ENCODE measurements at places on chromosomes 1 and 21. TPM values are rescaled to one million over a fixed set of nuclear protein-coding genes. Genes with fewer than 3 reads are reported as not detected.

GRCh38 chr1:6807782-6808181, 22.5 kb downstream of the CAMTA1 start:
- DNase-seq = no peak

- DNase-seq = no peak
These were observed 70.4 kb upstream of the TTLL7 start for GRCh38 chr1:84069236-84069845.

Gene IFI44L
- 23.9 TPM for total RNA-seq

Gene CDA
- 0.38 TPM for total RNA-seq

DNA sequence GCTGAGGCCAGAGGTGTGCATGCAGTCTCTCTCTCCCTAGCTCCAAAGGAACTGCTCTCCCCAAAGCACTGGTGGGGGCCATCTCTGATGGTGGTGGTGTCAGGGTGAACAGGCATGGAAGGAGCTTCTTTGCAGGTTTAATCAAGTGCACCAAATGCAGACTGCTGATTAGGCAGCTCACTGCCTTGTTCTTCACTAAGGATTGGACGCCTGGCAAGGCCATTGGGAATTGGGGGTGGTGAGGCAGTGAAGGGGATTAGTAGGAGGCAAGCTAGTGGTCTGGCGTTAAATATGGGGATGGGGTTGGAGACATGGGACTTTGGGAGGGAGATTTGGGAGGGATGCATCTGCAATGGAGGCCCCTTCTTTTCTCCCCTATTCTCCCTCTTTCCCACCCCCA, 1.5 kb downstream of the CACNA1E start:
- no peak for DNase-seq

DNA sequence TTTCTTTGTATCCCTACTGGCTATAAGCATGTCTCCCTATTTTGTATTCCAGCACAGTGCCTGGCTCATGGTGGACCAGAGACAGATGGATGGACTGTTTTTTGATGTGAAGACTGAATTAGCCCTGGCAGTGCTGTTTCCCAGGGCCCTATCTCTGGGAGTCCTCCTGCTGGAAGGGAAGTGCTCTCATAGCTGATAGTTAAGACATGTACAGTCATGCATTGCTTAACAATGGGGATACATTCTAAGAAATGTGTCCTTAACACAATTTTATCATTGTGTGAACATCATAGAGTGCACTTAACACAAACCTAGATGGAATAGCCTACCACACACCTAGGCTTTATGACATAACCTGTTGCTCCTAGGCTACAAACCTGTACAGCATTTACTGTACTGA, 21.1 kb downstream of the TLCD4 start:
- DNase-seq = no peak

Gene BNIPL
- 0.42 TPM for total RNA-seq

- DNase-seq = no peak
These were observed 8.3 kb upstream of the TINAGL1 start for GRCh38 chr1:31567956-31568570.

DNA sequence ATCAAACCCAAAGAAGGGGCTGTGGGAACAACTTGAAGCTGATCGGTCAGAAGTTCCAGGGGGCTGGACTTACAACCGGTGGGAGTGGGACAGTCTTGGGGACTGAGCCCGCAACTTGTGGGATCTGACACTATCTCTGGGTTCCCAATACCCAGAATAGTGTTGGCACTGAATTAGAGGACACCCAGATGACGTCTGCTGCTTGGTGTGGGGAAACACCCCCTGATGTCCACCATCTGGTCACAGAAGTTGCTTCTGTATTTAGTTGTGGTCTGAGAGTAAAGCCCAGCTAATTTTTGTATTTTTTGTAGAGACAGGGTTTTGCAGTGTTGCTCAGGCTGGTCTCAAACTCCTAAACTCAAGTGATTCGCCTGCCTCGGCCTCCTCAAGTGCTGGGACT, 28.8 kb downstream of the SERBP1 start:
- no peak for DNase-seq

DNA sequence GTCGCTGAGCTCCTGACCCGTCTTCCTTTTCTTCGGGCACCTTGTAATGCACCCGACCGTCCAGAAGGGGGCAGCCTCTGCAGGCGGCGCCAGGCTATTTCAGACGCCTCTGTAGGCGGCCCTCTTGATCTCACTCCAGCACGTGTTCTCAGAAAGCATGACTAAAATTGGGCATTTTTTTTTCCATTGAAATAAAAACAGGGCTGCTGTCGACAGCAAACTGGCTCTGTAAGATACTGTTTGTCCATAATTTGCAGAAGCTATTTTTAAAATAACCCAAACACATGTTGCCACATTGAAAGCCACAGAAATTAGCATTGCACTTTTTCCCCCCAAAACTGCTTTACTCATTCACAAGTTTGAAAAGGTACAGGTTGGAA, 78.0 kb downstream of the STUM start:
- DNase-seq = peak; percentile 88

DNA sequence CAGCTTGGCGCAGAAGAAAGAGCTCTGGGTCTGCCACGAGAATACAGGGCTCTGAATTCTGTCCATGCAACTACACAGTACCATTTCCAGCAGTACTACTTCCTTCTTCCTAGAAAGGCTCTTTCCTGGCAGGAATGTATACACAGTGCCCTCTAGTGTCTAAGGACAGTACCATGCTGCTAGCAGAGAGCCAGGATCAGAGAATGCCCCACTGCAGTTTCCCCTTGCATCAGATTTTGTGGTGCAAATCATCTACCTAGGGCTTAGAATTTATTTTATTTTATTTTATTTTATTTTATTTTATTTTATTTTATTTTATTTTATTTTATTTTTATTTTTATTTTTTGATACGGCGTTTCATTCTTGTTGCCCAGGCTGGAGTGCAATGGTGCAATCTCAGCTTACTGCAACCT, 50.8 kb downstream of the PAX7 start:
- DNase-seq = no peak

Gene OR2AK2
- 0.70 TPM for total RNA-seq

Gene C1orf116
- 0.36 TPM for total RNA-seq

Gene OR2L8
- 0.78 TPM for total RNA-seq

GRCh38 chr1:181189691-181190363, 101.3 kb downstream of the IER5 start:
- DNase-seq = peak; percentile 83

DNA sequence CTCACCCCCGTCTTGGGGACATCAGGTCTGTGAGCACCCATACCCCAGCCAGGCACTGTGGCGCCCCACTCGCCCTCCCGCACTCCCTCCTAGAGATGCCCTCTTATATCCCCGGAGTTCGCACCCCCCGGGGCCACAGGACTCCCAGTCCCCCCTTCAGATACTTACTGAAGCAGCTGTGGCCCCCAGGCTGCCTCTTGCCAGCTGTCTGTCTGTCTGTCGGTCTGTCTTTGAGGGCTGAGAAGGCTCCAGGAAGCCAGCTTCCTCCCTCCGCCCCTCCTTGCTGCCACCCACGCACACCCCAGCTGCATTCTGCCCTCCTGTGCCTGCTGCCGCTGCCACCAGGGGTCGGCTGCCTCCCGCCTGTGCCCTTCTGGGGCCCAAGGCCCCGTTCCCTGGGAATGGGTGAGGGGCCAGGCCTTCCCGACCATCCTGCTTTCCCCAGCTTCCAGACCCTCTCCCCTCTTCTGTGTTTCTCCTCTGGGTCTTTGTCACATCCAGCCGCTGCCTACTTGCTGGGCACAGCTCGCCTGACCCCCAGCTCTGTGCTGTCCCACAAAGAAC, at the start of gene PTPN7:
PTPN7 (minus strand) TSS at position 226 of the 564 bp plus-strand sequence. CDS start 1,200 bp downstream, outside the sequence.
- peak; percentile 89 for DNase-seq

Gene APCS
- total RNA-seq = not detected

Gene SLC25A34
- total RNA-seq = 1.9 TPM

DNA sequence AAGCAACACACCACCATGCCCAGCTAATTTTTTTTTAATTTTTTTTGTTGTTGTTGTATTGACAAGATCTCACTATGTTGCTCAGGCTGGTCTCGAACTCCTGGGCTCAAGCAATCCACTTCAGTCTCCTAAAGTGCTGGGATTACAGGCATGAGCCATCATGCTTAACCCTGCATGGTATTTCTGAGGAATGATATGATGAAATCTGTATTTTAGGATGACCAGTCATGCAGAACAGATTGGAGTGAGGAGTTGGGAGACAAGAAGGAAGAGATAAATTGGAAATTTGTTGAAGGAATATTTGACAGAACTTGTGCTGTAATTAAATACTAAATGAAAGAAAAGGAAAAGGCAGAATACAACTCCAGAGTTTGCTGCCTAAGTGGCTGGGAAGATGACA, 4.7 kb upstream of the NDUFS5 start:
- DNase-seq = no peak

DNA sequence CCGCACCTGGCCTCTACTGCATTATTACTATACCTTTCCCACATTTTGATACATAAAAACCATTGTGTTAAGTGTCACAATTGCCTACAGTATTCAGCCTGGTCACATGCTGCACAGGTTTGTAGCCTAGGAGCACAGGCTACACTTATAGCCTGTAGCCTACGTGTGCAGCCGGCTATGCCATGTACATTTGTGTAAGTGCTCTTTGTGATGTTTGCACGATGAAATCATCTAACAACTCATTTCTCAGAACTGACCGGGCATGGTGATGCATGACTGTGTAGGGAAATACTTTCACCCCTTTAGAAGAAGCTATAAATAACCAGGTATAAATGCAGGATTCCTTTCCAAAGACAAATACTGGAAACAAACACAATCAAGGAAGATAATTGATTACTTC, 12.1 kb downstream of the ERG start:
- no peak for DNase-seq

Gene HES2
- total RNA-seq = not detected

GRCh38 chr1:31216016-31216415, 23.7 kb downstream of the NKAIN1 start:
- DNase-seq = no peak

Gene NRAS
- total RNA-seq = 28.9 TPM

DNA sequence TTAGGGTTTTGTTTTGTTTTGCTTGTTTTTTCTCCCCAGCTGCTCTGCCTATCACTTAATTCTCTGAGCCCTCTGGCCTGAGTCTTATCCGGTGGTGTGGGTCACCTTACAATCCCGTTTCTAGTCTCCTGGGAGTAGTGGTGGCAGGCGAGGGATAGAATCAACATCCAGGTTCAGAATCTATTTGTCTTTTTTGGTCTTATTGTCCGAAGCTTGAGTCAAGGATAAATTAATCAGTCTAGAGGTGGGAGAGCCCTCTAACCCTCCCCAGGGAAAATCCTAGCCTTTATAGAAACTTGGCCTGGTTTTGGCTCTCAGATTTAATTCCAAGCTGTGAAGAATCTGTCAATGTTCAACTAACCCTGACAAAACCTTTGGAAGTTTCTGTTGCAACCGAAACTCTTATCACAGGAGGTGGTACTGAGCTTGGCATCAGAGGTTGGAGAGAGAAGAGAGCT, 246.3 kb downstream of the FGGY start:
- DNase-seq = no peak

- no peak for DNase-seq
These were observed 100.2 kb downstream of the HMCN1 start for GRCh38 chr1:185834371-185834905.

GRCh38 chr1:31383967-31384366, 11.1 kb upstream of the FABP3 start:
- DNase-seq = no peak

GRCh38 chr1:247845693-247846017, 4.0 kb upstream of the OR11L1 start:
- no peak for DNase-seq

- DNase-seq = no peak
These were observed 127.5 kb upstream of the C1orf174 start for GRCh38 chr1:4027492-4028138.

Gene S100A2
- total RNA-seq = not detected

- DNase-seq = no peak
These were observed 41.6 kb downstream of the MFSD2A start for GRCh38 chr1:39996396-39997004.

DNA sequence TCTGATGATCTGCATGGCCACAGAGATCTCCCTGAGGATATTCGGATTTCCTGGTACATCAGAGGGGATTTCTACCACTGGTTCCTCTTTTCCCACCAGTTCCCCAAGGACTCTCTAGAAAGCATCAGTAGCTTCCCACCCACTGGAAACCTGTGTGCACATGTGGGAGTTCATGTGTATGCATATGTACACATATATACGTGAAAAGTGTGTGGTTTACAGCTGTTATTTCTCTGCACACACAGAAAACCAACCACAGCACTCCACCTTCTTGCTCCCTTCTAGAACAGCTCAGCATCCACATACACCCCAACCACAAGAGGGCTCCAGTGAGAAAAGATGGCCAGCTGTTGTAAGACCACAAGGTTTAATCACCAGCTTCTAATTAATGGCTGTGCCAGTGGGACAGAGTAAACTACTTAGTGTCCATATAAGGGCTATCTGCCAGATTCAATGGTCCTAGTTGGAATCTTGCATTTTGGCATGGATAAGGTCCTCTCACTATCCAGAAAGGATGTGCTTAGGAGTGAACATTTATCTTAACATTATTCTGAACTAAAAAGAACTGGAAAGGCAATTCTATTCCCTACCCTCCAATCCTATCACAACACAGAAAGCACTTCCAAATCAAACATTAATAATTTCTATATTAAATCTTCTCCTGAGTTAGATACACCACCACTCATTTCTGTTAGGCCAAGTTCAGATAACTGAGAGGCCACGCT, 24.1 kb downstream of the GPR3 start:
- peak; percentile 33 for DNase-seq

GRCh38 chr1:64966158-64966971, at the start of gene JAK1:
Gene JAK1 (minus strand): TSS chr1:64966549. CDS start chr1:64886264, 80,285 bp downstream.
- peak; percentile 92 for DNase-seq

Gene SH2D1B
- not detected for total RNA-seq

- no peak for DNase-seq
These were observed 105.8 kb downstream of the ADARB1 start for GRCh38 chr21:45180246-45180599.

Gene SHISAL2A
- 25.9 TPM for total RNA-seq

DNA sequence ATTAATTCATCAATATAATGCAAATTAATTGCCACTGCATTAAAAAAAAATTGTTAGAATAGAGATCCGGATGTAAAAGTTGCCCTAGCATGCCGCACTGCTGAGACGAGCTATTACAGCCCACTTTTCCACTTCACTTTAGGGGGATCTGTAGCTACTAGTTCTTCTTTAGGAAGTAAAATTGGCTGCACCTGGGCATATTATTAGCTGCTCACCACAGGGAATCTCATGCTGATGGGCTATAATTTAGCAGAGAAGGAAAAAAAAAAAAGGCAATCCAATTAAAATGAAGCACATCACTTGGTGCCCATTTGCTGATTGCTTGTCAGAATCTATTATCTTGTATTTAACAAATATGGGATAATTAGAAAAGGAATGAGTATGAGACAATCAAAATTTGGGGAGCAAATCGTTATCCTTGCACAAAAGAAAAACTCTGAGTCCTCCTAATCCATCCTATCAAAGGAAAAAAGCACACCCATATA, 233.4 kb downstream of the DSCAM start:
- DNase-seq = no peak

DNA sequence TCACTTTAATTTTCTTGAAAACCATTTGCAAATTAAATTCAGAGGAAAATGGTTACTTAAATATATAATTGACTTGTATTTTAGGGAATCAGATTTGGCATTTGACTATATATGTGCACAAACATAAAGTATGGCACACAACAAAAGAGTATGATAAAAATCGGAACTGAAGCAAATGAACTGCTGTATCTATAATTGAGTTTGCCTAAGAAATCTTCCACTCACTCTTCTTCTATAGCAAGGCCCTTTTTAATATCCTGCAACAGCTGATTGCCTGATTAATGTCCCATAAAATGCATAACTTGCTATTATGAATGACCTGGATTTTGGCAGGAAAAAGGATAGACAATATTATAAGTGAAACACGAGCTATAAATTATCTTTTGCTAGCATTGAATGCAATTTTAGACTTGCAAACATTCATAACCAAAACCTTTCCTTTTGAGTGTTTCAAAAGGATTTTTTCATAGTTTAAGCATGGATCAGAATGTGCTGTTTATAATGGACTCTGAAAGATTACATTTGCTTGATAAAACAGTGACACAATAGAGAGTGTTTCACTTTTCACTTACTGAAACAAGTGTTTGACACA, 2204.3 kb downstream of the MRPL39 start:
- no peak for DNase-seq
